ENCODE measurements at places on chromosomes 12 and 14.

GRCh38 chr14:91368776-91369416 is 48.7 kb downstream of the CCDC88C start:
- DNase-seq: no peak

- no peak for DNase-seq
These were observed 146.2 kb downstream of the DACT1 start for GRCh38 chr14:58783792-58784511.

- no peak for DNase-seq
These were observed 57.4 kb upstream of the PPP2R5C start for GRCh38 chr14:101704140-101704539.

DNA sequence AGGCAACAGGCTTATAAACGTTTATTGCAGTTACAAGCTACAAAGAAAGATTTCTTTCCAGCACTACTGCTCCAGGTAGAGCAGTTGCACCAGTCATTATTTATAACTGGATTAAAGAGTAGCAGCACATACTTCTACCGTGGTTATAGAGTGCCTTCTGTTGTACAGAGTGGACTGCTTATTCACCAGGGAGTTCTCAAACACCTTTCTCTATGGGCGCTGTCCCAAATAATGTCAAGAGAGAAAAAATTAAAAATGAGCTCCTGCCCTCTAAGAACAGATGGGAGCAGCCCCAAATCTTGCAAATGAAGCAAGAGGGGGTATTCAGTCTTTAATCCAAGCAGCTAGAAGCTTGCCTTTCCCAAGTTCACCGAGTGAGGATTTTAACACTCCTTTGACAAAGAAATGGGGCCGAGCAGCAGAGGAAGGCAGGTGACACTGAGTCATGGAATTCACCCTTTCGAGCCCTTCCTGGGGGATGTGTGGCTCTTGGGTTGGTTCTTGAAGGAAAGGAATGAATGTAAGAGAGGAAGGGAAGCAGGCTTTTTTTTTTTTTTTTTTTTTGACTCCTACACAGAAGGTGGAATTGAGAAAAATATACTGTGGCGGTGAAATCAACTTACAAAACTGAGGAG is 181.2 kb downstream of the PRKCH start:
- no peak for DNase-seq

DNA sequence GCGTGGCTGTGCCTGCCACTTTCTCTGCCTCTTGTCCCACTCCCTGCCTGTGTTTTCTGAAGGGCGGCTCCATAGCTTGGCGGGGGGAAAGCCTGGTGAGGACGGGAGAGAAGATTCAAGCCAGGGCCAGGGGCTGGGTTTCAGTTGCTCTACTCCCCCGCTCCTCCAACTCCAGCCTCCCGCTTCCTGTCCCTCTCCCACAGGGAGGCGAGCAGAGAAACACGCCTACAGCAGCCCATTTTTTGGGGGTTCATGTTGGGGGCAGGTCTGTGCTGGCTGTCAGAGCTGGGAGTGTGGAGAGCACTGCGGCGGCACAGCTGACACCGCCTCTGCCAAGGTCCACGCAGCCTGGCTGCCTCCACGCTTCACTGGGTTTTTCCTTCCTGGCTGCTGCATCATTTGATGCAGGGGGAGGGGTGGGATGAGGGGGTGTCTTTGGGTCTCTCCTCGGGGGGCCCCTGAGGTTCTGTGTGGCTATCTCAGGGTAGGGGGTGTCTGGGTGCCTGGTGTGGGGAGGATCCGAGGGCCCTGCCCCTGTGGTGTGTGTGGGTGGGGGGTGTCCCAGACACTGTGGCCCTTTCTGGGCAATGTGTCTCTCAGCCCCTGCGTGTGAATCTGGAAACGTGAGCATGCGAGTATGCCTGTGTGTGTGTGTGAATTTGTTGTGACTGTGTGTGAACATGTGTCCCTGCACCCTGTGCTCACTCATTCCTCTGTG is 10.7 kb upstream of the KRT80 start:
- DNase-seq: no peak

- no peak for DNase-seq
These were observed 4.9 kb downstream of the ETV6 start for GRCh38 chr12:11654338-11654737.

DNA sequence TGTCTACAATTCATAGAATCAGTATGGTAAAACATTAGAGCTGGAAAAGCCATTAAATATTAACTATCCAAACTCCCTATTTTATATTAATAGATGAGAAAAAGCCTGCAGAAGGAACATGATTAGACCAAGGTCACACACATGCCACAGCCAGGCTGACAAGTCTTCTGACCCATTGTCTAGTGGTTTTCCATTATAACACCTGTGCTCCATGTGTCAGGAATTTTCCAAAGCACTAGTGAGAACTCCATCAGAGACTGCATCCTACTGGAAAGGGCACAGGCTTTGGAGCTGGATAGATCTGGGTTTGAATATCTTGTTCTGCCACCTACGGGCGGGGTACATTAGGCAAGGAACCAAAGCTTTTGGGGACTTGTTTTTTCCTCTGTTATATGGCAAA is 325.5 kb downstream of the RAD51B start:
- no peak for DNase-seq

DNA sequence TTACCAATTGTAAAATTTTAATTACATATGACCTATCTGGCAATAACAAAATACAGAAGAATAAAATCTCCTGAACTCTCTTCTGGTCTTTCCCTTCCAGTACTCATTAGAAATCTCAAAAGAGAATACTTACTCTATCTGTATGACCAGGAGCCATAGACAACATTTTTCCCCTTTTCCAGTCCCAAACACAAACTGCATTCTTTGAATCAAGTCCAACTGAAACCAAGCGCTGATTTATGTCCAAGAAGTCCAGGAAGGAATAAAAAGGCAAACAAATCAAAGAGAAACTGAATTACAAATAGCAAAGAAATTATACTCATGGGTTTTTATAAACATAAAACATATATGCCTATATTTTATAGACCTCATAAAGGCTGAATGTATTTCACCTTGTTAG is 46.7 kb downstream of the EML5 start:
- no peak for DNase-seq

DNA sequence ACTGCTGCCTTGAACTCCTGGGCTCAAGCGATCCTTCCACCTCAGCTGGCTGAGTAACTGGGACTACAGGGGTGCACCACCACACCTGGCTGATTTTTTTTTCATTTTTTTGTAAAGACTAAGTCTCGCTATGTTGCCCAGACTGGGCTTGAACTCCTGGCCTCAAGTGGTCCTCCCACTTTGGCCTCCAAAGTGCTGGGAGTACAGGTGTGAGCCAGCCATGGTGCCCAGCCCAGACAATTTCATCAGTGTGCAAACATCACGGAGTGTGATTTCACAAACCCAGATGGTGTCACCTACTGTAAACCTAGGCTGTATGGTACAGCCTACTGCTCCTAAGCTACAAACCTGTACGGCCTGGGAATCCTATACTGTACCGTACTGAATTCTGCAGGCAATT is 6.9 kb upstream of the BCL7A start:
- DNase-seq: no peak

DNA sequence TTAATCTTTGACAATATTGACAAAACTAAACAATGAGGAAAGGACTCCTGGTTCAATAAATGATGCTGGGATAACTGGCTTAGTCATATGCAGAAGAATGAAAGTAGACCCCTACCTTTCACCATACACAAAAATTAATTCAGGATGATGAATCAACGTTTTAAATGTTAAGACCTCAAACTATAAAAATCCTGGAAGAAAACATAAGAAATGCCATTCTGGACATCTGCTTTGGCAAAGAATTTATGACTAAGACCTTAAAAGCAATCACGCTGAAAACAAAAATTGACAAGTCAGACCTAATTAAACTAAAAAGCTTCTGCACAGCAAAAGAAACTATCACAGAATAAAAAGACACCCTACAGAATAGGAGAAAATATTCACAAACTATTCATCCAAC is 97.4 kb downstream of the LMNTD1 start:
- DNase-seq: no peak

DNA sequence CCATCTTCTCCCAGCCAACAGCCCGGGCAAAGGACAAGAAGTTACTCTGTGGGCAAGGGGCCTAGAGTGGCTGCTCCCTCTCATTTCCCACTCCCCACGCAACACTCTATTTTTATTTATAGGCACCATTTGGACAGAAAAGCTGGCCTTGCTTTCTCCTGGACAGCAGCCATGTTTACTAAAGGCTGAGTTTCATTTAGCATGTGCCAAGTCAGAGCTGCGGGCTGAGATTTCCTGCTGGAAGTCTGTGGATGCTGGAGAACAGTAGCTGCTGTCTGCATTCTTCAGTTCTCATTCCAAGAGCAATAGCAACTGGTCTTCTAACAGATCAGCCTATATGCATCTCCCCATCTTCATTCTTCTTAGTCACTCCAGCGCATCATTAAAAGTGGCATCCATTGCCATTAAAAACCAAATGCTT is 8.3 kb downstream of the COL2A1 start:
- peak; percentile 53 for DNase-seq

GRCh38 chr12:48824112-48824511 is 5.8 kb downstream of the CACNB3 start:
- no peak for DNase-seq

GRCh38 chr12:67433385-67434175 is 164.4 kb downstream of the CAND1 start:
- no peak for DNase-seq

- no peak for DNase-seq
These were observed 78.9 kb downstream of the SNAPC1 start for GRCh38 chr14:61841145-61841544.

DNA sequence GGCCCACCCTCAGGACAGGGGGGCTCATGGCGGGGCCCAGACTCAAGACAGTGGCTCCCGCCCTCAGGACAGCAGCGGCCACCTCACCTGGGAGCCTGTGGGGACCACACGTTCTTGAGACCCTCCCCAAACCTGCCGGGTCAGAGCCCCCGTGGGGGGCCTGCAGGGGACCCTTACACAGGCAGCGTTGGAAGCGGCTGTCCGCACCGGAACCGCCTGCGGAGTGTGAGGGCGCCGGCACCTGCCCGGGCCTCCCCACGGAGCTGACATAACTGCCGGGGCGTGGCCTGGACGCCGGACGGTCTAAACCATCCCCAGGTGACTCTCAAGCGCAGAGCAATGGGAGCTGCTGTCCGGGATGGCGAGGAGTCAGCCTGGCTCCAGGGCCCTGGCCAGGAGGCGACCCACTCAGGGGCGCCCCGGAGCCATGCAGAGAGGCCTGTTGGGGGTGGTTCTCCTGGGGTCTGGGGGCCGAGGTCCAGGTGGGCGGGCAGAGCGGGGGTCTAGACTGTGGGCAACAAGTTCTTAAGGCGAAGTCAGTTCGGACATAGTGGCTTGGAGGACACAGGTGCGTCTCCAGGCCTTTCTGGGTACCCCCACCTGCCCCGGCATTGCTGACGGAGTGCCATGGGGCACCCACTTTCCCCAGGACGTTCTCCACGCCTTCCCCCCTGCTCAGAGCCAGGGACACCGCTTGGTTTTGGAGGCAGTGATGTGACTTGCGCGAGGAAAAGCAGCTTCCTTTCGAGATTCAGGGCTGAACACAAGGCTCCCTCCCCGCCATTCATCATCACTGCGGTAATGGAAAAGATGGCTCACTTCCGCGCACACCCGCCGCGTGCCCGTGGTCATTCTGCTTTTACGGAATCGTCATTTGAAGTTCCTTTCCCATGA is 23.2 kb downstream of the GALNT9 start:
- DNase-seq: no peak

GRCh38 chr14:94310248-94310647 is 12.9 kb downstream of the SERPINA6 start:
- DNase-seq: no peak

DNA sequence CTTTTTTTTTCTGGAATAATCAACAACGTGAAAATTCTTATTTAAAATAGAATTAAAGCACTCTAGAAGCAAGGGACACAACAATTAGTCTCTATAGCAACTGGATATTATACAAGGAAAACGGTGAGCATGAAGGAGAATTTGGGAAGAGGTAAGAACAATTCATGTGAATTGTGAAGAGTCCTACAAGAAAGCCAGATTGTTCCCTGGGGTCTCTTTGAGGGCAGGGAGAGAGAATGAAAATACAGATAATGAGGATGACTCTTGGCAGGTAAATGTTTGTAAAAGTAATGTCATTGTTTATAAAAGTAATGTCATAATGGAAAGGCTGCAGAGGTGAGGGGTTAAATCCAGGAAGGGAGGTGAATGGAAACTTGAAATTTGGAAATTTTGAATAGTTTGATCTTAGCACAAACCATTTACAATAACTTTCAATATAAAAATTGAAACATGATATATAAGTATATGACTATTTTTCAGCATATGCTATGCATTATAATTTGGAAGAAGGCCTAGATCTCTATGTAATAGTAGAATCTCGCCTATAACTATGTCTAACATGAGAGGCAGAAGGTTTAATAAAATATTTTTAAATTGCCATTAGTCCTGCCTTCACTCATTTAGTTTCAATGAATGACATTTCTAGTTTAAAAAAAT is 378.8 kb upstream of the DCN start:
- DNase-seq: no peak

DNA sequence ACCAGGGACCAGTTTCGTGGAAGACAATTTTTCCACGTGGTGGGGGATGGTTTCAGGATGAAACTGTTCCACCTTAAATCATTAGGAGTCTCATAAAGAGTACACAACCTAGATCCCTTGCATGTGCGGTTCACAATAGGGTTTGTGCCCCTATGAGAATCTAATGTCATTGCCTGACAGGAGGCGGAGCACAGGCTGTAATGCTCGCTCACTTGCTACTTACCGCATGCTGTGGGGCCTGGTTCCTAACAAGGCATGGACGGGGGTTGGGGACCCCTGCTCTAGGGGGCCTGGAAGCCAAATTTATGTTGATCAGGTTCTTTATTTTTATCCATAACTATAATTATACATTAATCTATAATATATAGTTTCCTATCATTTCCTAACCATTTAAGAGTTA is 315.3 kb downstream of the MED13L start:
- DNase-seq: no peak

DNA sequence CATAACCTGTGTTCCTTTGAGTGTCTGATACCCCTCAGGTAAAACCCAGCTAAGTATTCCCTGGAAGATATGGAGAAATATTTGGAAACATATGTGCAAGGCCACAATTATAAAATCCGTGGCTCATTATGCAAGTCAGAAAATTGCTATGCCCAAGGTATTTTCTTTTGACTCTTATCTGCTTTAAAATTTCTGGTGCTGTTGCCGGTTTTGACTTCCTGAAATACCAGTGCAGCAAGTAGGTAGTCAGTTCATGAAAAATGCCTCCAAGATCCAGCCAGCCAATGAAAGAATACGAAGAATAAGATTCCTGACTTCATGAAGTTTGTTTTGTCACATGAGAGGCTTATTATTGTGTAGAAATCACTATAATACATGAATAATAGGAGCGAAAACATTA is 20.2 kb upstream of the FUT8 start:
- DNase-seq: no peak

- DNase-seq: no peak
These were observed 7.3 kb downstream of the JAG2 start for GRCh38 chr14:105161309-105161708.

GRCh38 chr14:63394841-63395240 is 76.1 kb upstream of the GPHB5 start:
- no peak for DNase-seq

- DNase-seq: no peak
These were observed 14.9 kb upstream of the TTC7B start for GRCh38 chr14:90830931-90831701.

DNA sequence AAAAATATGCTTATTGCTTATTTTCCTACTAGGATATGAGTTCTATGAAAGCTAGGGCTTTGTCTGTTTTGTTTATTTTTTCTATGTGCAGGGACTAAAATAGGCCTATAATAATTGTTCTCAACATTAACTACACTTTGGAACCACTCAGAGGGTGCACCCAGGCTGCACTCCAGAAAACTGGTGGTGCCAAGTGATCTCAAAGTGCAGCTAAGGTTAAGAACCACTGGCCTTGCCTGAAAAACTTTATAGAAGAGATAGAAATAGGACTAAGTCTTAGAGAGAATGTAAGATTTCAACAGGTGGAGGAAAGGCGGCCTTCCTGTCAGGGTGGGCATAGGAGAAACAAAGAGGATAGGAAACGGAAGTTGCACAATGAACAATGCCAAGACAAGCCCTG is 37.7 kb upstream of the NR1H4 start:
- DNase-seq: no peak
